HTR-8/SVneo (cell line): ENCODE measurements at places on chromosomes 3 and 15.

- no peak for DNase-seq
Observed at GRCh38 chr3:10334459-10334858, 13.5 kb upstream of the SEC13 start.

DNA sequence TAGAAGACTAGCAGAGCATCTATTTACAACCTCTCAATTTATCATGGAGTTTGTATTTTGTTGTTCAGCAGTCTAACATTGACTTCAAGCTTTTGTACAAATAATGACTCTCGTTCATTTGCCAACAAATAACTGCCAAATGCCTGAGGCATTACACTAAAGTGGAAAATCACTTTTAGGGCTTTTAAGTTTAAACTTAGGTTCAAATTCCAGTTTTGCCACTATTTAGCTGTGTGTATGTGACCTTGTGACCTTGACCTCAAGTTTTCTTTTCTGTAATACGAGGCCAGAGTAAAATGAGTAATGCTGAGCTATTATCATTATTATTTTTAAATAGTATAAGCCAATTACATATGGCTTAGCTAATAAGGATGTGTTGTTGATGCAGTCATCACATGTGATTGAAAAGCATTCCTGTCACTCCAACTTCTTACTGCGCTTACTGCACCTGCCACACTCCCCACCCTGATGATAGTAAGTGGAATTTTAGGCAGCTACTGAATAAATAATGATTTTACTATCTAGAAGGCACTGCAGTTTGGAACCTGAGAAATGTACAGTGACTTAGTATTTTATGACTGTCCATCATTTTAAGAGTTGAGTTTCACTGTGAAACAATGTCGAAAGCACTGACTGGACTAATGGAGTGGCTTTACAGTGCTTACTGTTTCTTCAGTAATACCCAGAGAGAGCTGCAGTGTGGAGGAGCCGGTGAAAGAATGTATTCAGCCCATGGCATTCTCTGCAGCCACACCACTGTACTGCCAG, 16.3 kb downstream of the ARL8B start:
- DNase-seq = no peak

- no peak for DNase-seq
Observed at GRCh38 chr3:101519685-101520365, 6.8 kb upstream of the SENP7 start.

GRCh38 chr3:48894516-48894915, 4.2 kb downstream of the SLC25A20 start:
- DNase-seq = no peak

DNA sequence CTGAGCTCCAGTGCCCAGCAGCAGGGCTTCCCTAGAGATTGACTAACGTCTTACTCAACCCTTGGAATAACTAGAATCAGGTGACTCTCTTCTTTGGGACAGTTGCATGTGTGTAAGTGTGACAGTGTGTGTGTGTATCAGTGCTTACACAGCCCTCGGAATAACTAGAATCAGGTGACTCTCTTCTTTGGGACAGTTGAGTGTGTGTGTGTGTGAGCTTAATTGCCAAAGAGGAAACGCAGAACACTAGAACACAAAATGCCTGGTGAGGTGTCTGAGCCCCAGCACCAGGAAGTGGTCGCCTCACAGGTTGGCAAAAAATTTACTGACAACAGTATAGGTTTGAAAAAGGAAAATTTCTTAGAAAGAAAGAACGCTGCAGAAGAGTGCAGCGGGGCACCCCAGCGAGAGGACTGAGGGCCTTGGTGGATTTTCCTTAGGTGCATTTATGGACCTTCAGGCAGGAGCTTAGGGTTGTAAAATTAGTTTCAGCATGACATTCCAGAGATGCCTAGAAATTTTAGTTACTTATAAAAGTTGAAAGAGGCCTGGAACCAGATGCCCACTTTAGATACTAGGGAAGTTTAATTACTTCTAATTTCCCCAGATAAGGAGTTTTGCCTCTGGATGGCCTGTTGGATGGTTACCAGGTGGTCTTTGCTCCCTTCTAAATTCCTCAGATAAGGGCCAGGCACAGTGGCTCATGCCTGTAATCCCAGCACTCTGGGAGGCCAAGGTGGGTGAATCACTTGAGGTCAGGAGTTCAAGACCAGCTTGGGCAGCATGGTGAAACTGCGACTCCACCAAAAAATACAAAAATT, 3.7 kb upstream of the WDR82 start:
- DNase-seq = no peak

GRCh38 chr15:99729920-99730319, 3.3 kb downstream of the LYSMD4 start:
- DNase-seq = no peak

DNA sequence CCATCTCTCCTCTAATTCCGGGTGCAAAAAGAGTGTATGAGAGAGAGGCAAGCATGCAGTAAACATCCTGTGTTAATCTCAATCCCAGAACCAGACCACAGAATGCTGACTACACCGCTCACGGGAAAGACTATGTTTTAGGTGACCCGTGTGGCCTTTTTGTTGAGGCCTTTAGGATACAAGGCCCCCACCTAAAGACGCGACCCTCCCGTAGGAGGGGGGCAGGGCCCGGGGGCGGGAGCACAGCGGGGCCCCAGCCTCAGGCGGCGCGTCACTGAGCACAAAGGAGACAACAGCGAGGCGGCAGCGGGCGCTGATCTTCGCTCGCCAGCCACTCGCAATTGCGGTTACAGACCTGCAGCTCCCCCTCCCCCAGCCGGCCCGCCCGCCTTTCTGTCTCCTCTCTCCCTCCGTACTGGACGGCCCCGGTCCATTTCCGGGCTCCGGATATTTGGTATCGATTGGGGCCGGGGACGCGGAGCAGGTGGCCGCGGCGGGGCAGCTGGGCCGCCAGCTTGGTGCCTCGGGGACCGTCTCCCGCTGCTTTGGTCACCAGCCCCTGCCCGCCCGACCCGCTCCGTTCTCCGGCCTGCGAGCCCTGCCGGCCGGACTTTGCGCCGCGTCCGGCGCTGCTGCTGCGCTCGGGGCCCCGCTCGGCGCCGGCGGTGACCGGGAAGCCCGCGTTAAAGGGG, at the start of gene CCDC50:
Gene CCDC50, plus strand, starts transcription at position 433 of the 692 bp plus-strand sequence. CDS start 281 bp downstream, outside the sequence.
- DNase-seq = peak; percentile 57

GRCh38 chr3:16824081-16824696, 60.6 kb upstream of the PLCL2 start:
- no peak for DNase-seq

DNA sequence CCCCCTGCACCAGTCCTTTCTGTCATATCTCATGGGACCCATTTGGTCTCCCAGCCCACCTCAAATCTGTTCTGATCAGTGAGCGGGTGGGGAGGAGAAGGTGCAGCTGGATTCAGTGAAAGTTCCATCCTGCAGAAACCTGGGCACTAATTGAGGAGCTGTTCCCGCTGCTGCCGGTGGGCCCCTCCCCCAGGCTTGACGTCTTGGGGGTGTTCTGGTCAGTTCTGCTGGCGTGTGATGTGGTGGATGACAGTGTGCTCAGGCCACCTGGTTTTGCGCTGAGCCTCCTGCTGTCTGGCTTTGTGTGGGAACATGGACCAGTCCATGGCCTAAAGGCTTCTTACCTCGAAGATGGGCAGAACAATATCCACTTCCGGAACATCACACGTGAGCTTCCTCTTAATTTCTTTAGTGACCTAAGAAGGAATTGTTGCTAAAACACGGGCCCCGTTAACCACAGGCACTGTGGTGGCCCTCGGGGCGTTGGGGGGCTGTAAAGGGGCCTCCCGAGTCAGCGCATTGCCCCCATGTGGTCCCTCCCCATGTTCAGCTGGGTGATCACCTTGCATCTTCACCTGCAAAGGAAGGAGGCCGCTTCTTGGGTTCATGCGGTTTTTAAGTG, 59.7 kb downstream of the RGMA start:
- DNase-seq = no peak

DNA sequence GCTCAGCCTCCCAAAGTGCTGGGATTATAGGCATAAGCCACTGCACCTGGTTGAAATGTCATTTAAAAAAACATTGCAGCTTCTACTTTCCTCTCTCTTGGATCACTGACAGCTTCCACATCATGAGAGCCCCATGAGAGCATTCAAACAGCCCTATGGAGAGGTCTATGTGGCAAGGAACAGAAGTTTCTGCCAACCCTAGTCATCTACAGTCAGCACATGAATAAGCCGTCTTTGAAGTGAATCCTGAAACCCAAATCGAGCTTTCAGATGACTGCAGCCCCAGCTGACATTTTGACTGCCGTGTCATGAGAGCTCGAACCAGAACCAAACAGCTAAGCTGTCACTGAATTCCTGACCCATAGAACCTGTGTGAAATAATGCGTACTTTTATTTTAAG, 39.8 kb downstream of the CD200R1L start:
- DNase-seq = no peak

- DNase-seq = peak; percentile 34
Observed at GRCh38 chr15:58070801-58071418, 5.4 kb upstream of the ALDH1A2 start.

- no peak for DNase-seq
Observed at GRCh38 chr15:78387246-78388037, 47.3 kb downstream of the CRABP1 start.

DNA sequence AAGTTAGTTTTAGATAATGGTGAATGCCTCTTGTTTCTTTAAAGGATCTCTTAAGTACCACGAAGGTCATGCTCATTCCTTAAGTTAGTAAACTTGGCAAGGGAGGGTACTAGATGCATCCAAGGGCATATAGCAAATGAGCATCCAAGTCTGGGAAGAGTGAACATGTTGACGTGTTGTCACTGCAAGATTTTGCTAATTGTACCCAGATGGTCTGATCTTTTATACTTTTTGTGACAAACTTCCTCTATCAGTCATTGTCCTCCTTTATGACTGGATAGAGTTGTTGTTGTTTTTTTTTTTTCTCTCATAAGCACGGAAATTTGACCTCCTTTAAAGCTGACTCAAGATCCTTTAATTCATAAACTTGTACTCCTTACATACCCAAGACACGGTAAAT, 121.3 kb downstream of the CHST2 start:
- no peak for DNase-seq

GRCh38 chr3:30342318-30343060, 263.9 kb upstream of the TGFBR2 start:
- DNase-seq = peak; percentile 64

GRCh38 chr3:45109771-45110508, 36.2 kb downstream of the CDCP1 start:
- no peak for DNase-seq

GRCh38 chr3:143686638-143687197, 161.6 kb downstream of the SLC9A9 start:
- DNase-seq = no peak

- DNase-seq = no peak
Observed at GRCh38 chr3:104514371-104514770, 852.3 kb upstream of the ALCAM start.

DNA sequence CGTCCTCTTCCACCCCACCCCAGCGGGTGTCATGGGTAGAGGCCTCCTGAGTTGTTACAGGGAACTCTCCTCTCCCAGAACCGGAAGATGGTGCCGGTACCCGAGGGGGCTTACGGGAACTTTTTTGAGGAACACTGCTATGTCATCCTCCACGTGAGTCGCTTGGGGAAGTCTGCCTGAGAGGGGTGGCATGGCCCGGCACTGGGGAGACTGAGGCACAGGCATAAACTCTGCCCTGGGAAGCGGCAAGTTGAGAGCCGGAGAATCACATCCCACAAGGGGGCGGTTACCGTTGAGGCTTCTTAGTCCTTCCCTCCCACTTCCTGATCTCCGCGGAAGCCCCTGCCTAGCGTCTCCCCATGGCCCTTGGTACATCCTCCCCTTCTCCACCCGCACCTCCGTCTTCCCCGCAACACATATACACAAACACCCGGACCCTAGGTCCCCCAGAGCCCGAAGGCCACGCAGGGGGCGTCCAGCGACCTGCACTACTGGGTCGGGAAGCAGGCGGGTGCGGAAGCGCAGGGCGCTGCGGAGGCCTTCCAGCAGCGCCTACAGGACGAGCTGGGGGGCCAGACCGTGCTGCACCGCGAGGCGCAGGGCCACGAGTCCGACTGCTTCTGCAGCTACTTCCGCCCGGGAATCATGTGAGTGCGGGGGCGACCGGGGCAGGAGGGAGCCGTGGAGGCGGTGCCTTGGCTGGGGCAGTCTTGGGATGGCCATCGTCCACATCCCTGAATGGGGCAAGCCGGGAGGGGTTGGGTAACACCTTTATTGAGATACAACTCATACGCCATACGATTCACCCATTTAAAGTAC, 3.4 kb downstream of the VILL start:
- DNase-seq = peak; percentile 45

GRCh38 chr3:142279965-142280590, 54.7 kb upstream of the GK5 start:
- peak; percentile 81 for DNase-seq

GRCh38 chr15:89673165-89673512, 6.0 kb downstream of the PLIN1 start:
- DNase-seq = peak; percentile 26

GRCh38 chr15:98257290-98257689, 296.8 kb downstream of the ARRDC4 start:
- no peak for DNase-seq

DNA sequence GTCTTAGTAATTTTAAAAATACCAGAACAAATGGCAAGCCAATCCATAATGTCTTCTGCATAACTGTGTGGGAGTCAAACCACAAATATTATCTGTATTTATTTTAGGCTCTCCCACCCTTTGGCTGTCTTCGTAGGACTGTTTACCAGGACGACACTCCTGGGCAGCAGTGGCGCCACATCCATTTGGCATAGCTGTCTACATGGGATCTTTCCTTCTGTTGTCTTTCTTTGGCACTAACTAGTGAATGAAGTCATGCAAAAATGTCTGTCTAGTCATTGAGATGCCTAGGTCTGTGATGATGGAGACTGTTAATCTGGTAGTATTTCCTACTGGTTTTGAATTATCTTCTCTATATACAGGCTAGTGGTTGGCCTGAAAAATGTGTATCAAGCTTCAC, 54.0 kb upstream of the CHMP2B start:
- no peak for DNase-seq

DNA sequence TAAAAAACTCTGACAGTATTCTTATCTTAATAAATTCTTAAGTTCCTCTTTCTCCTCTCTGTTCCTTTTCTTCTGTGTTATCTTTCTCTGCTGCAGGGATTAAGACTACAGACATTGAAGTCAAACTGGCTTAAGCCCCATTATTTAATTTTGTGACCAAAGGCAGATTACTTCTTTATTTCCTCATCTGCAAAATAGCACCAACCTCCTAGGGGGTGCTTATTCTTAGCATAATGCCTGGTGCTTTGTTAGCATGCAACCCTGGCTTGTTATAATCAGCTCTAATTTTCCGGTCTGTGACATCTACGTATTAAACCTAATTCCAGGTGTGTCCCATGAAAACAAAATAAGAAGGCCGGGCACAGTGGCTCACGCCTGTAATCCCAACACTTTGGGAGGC, 23.8 kb downstream of the SEMA6D start:
- DNase-seq = no peak

GRCh38 chr3:53881691-53882593, at the start of gene ACTR8:
TSS of gene ACTR8 (minus strand) at chr3:53882152. CDS start at chr3:53882101, 51 bp downstream.
- DNase-seq = peak; percentile 84

DNA sequence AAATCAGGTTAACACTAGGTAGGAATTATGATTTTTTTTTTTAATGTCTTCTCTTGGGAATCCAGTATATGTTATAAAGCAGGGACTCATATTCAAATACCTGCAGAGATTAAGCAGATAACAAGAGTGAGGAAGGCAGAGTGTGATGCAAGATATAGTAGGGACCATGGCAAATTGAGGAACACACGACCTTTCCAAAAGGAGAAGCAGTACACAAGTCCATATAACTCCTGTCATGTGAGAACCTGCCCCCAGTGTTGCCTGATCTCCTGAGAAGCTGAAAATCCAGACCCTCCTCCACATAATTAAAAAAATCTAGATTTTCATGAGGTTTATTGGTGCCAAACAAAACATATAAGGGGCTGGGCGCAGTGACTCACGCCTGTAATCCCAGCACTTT, 3.6 kb downstream of the RFC4 start:
- DNase-seq = no peak
